B cell (primary cell): ENCODE measurements at places on chromosomes 6 and 20. TPM values are rescaled to one million over a fixed set of nuclear protein-coding genes. Genes with fewer than 3 reads are reported as not detected.

DNA sequence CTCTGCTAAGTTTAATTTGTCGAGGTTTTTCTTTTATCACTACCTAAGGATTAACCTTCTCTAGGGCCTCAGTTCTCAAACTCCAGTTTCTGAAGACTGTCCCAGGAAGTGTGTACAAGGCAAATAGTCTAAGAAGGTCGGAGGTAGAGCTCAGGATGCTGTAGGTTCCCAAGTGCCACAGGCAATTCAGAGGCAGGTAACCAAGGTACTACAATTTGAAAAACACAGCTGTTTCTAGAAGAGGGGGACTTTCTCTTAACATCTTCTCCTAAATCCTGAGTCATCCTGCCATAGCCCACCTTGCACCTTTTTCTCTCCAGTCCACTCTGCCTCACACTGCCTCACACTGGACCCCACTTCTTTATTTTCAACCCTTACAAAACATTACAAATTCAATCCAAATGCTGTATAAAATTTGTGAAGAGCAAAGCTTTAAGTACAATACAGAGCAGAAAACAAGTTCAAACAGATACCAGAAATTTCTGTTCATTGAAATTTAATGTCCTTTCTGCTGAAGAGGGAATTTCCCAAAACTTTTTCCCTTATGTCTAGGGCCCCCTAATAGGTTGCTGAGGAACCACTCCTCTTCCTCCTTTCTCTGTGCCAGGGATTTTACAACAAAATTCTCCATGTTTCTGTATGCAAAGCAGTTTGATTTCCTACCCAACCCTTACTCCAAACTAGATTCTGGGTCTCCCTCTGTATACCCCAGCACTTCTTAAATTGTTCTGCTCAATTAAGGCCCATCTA is 43.0 kb downstream of the FRK start:
- DNase-seq = no peak

GRCh38 chr6:168601546-168601945 is 160.6 kb downstream of the SMOC2 start:
- DNase-seq = no peak

DNA sequence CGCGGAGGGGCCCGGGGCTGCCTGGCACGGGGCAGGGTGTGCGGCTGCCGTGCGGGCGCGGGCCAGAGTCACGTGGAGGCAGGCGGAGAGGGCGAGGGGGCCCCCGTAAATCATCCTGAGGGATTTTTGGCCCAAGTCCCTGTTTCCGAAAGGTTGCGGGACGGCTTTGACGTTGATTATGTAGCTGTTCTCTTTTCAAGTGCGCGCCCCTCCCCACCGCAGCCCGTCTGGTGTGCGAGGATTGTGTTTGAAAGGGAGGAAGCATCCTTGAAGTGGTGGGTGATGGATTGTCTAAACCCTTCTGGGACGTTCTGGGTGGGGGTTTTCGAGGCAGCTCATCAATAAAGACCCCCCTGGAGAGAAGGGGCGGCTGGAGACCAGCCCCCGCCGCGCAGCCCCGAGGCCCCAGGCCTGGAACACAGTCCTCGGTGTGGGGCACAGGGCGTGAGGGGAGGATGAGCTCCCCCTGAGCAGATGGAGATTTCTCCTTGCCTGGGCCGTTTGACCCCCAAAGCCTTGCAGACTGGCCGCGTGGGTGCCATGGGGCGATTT is 7.0 kb upstream of the FOXF2 start:
- no peak for DNase-seq

- DNase-seq = no peak
These were observed 261.1 kb downstream of the THBS2 start for GRCh38 chr6:168992446-168993144.

DNA sequence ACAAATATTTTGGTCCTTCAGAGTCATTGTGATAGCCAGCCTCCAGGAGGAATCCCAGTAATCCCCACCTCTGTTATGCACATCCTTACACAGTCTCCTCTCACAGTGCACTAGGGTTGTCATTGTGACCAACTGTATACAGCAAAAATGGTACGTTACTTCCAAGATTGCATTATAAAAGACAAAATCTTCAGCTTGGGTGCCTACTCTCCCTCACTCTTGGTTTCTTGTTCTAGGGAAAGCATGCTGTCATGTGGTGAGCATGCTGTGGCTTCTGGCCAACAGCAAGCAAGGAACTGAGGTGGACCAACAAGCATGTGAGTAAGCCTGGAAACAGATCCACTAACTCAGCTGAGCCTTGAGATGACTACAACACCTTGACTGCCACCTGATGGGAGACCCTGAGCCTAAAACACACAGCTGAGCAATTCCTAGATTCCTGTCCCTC is 130.1 kb upstream of the DST start:
- DNase-seq = no peak

- DNase-seq = no peak
These were observed 19.0 kb upstream of the TRDN start for GRCh38 chr6:123655521-123656306.

- DNase-seq = no peak
These were observed 56.9 kb downstream of the LY86 start for GRCh38 chr6:6645261-6645917.

DNA sequence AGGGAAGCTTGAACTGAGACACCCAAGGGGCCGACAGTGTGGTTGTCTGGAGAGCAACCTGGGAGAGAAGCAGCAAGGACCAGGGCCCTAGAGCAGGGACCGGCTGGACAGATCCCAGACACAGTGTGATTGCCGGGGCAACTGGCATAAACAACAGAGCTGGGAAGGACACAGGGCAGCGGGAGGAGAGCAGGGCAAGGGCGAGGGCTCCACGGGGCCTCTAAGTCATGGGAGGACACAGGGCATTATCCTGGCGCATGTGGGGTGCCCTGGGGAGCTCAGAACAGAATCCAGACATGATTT is 31.1 kb upstream of the CCR6 start:
- no peak for DNase-seq

DNA sequence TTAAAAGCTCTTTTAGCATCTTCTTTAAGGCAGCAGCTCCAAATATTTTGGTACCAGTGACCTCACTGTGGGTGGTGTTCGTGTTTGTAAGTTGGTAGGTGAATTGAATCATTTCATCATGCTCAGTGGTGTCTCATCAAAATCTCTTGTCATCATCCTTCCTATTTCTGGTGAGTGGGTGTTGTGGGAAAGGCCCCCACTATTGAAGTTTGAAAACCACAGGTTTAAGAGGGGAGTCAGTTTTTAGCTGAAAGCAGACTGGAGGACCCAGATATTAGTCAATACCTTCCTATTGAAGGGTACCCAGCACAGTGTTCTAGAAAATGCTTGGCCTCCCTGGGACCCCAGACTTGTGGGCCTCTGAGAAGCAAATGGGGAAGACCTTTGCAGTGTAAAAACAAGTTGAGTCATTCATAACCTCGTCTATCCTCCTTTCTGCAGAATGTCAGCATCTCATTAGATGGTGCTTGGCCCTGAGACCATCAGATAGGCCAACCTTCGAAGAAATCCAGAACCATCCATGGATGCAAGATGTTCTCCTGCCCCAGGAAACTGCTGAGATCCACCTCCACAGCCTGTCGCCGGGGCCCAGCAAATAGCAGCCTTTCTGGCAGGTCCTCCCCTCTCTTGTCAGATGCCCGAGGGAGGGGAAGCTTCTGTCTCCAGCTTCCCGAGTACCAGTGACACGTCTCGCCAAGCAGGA is 3.7 kb downstream of the PIM1 start:
- DNase-seq = no peak

DNA sequence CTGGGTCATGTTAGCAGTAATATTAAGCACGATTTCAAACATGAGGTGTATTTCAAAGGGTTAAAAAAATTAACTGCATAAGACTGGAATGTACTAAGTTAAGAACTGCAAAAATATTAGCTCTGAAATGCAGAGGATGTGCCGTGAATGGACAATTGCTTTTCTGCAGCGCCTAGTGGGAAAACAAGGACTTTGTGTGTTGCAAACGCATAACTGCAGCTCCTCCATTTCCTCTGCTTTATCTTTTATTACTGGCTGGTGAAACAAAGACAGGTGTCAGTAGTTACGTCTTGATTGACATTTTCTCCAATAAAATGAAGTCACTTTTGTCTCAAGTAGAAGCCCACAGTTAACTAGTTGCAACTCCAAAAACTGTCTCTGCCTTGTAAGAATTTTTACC is 1.7 kb downstream of the PDE7B start:
- DNase-seq = no peak

- DNase-seq = no peak
These were observed 30.6 kb upstream of the ME1 start for GRCh38 chr6:83461438-83461837.

- no peak for DNase-seq
These were observed 55.0 kb downstream of the QKI start for GRCh38 chr6:163469459-163469985.

- DNase-seq = no peak
These were observed 570 bp upstream of the PLCB4 start for GRCh38 chr20:9068233-9068801.

DNA sequence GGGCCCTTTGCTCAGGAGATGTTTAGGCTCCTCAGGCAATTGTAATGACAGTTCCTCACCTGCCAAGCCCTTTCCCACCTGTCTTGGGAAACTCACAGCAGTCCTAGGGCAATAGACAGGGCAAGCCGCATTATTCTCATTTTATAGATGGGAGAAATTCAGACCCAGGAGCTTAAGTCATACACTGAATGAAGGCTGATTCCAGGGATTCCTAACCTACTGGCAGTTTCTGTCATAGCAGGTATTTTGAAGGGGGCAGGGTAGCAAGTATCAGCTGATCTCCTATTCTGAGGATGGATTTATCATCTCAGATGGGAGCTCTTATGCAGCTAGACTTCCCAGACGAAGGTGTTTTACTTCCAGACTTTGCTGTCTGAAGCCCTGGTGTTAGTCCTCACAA is 61.4 kb upstream of the MYL9 start:
- no peak for DNase-seq

GRCh38 chr20:36629719-36630681 is 16.0 kb downstream of the SLA2 start:
- no peak for DNase-seq

DNA sequence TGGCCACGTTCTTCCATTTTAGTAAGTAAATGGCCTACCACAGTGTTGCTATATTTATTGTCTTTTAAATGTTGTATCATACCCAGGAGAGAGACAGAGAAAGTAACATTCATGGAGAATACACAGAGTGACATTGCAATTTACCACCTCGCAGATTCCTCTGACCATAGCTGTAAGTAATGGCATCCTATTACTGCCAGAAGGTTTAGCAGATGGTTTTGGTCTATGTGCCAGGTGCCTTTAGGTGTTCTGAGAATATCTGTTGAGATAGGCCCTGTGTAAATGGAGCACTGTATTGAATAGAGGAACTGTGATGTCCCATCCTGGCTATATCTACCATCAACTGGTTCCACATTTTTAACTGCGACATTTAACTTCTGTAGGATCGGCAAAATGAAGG is 559.6 kb downstream of the KIF16B start:
- DNase-seq = no peak

GRCh38 chr20:62860391-62860923 is 1.2 kb downstream of the TCFL5 start:
- peak; percentile 35 for DNase-seq

GRCh38 chr6:140609956-140610355 is 1235.5 kb upstream of the CITED2 start:
- no peak for DNase-seq

DNA sequence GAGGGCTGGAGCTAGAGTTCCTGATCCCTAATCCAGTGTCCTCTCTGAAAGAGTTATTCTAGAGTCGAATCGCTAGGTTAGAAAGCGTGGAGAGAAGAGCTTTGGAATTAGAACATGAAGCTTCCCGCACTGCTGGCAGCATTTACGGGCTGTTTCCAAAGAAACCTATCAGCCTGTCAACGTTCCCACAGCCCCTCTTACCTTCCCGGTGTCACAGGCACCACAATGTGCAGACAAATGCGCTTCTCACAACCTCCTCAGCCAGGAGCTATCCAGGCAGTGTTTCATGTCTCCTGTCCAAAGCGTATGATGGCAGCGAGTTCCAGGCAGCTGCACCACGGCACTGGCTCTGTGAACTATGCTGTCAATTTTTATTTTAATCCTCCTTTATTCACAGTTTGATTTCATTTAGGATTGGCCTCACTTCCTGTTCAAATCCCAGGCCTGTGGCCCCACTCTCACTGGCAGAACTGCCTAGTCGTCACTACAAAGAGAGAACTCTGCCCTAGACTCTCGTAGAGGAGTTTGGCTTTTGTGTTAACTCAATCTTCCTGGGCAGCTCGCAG is 322.8 kb upstream of the SOX4 start:
- no peak for DNase-seq

DNA sequence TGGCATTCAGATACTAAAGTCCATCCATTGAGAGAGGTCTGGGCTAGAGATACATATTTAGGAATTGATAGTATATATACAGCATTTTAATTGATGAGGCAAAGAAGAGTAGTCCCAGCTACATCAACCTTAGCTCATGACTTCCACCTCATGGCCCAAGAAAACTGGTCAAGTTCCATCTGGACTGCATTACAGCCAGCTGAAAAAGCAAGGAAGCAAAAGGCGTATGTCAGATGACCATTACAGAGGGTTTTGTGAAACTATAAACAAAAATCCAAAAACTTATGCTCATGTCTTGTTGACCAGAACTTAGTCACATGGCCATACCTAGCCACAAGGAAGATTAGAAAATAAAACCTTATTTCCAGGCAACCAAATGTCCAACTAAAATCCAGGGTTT is 46.8 kb upstream of the RNF146 start:
- no peak for DNase-seq

- DNase-seq = no peak
These were observed 373.6 kb downstream of the CDH26 start for GRCh38 chr20:60331688-60332300.

DNA sequence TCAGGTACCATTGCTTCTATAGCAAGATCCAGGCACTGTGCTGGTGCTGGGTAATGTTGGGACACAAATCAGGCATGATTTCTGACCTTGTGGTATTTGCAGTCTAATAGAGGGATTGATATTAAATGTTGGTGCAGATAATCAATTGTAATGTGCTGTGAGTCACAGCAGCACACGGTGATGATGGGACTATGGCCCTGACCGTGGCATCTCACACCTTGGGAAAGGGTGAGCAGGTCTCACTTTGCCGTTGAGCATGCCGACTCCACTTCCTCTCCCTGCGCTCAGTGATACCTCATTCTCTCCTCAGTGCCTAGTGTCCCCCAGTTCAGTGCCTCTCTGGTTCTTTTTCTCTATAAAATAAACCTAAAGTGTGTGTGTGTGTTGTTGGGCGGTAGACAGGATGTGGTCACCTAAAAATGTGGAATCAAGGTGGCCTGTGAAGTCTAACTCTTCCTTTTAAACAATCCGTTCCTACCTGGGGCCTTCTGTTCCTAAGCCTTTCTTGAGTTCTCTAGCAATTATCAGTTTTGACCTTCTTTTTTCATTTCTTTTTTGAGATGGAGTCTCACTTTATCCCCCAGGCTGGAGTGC is 188.5 kb downstream of the REV3L start:
- DNase-seq = no peak

- no peak for DNase-seq
These were observed 16.2 kb upstream of the TGM2 start for GRCh38 chr20:38181207-38181801.

GRCh38 chr6:76862936-76863335 is 600.4 kb downstream of the HTR1B start:
- DNase-seq = no peak

The TP53INP2 gene
- 14.7 and 39.6 TPM in 2 replicates for polyA plus RNA-seq

The TNFRSF21 gene
- polyA plus RNA-seq = 0.43 and 0.76 TPM in 2 replicates

The KCNK15 gene
- not detected in 2 replicates for polyA plus RNA-seq

The NOX3 gene
- polyA plus RNA-seq = not detected in 2 replicates

The NKAIN4 gene
- polyA plus RNA-seq = not detected in 2 replicates

The SLC17A1 gene
- polyA plus RNA-seq = not detected in 2 replicates

The LST1 gene
- 29.4 and 30.5 TPM in 2 replicates for polyA plus RNA-seq

The ANKRD6 gene
- 2.9 and 3.8 TPM in 2 replicates for polyA plus RNA-seq

The ELOVL4 gene
- not detected in 2 replicates for polyA plus RNA-seq

The DDAH2 gene
- polyA plus RNA-seq = 64.7 and 87.2 TPM in 2 replicates

The CCHCR1 gene
- polyA plus RNA-seq = 17.0 and 19.1 TPM in 2 replicates

The HAO1 gene
- polyA plus RNA-seq = not detected in 2 replicates

The BTN2A1 gene
- 55.1 and 60.2 TPM in 2 replicates for polyA plus RNA-seq
